NCI-H526 (cell line): ENCODE measurements at places on chromosomes 7 and 10.
A peak's percentile ranks its signal among the peaks of the same experiment; 100 is the strongest.

DNA sequence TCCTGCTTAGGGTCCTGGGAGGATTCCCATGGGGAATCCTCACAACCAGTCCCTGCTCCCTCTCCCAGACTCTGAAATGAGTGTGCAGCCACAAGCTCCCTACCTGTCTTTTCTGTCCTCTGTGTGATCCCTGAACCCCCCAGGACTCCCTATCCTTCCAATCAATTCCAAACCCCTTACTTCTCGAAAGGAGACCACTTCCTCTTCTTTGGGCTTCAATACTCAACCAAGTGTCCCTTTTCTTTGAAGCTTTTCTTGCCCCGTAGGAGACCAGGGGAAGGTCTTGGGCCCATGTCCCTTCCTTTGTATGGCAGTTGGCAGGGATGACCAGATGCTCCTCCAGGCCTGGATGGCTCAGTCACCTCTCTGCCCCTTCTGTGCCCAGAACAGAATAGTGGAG lies 1.7 kb downstream of the AEBP1 start:
- DNase-seq, result no peak

GRCh38 chr10:69958556-69958902 lies 94.1 kb upstream of the MACROH2A2 start:
- no peak for DNase-seq

DNA sequence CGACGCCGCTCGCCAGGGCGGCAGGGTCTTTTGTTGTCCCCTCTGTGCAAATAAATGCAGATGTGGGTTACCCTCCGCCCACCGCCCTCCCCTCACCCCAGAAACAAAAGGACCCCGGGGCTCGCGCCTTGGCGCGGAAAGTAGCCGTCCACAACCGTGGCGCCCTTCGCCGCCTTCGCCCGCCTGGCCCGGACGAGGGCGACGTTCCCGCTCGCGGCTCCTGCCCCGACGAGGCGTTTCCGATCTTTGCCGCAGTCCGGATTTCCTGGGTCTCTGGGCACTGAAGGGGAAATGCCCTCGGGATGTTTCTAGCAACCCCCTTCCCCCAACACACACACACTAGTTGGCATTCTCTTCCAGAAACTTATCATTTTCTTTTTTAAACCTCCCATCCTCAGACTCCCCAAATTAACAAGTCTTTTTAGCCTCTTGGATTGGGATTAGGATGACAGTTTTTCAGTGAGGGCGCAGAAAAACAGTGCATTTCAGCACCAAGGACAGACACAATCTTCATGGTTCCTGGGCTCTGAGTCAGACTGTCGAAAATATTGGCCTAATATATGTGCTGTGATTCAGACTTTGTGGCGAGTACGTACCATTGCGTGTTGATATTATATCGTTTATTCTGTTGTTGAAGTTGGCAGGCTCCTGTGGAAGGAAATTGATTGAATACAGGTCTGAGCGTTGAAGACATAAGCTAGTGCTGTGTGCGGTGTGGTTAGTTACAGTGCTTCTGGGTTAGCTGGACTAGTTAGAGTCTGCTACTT lies 771 bp downstream of the PHYHIPL start:
- DNase-seq, result no peak

- no peak for DNase-seq
Measured at GRCh38 chr10:132347211-132347930, 15.4 kb downstream of the LRRC27 start.

- DNase-seq, result no peak
Measured at GRCh38 chr7:151775547-151776443, 101.1 kb downstream of the PRKAG2 start.

- DNase-seq, result peak; percentile 58
Measured at GRCh38 chr7:12436896-12437535, 33.4 kb upstream of the VWDE start.

GRCh38 chr10:74898201-74898976 lies 72.0 kb downstream of the KAT6B start:
- DNase-seq, result no peak

DNA sequence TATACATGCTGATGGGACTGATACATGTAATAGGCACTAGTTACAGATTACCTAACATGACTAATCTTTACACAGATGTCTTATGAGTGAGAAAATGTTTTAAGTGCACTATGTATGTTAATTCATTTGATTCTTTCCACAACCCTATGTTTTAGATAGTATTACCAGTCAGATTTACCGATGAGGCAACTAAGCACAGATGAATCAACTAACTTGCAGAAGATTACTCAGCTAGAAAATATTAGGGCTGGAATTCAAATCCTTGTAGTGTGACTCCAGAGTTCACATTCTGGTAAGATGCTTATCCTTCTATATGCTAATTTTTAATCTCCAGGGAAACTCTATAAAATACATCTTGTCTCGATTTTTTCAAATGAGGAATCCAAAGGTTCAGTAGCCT lies 964.9 kb downstream of the REEP3 start:
- DNase-seq, result no peak

DNA sequence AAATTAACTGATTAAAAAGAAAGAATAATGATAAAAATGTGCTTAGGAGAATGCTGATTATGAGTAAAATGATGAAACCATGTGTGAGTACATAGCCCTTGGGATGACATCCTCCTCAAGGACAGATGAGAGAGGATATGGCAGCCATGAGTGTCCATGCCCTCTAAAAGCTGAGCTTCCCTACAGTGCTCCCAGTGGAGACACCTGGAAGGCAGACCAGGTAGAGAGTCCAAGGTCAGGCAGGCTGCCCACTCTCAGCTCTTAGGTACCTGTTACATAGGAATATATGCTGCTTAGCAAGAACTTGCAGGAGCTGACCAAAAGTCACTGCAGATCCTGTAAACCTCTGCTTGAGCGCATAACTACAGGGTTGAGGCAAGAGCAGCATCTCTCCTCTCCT lies 169.7 kb upstream of the TMEM229A start:
- DNase-seq, result no peak

DNA sequence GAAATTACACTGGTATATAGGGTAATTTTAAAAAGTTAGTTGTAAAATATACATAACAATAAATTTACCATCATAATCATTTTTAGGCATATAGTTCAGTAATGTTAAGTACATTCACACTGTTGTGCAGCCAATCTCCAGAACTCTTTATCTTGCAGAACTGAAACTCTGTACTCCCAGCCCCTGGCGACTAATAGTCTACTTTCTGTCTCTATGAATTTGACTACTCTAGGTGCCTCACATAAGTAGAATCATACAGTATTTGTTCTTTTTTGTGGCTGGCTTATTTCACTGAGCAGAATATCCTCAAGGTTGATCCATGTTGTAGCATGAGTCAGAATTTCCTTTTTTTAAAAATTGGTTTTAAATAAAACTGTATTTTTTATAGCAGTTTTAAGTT lies 41.4 kb downstream of the NRF1 start:
- no peak for DNase-seq

DNA sequence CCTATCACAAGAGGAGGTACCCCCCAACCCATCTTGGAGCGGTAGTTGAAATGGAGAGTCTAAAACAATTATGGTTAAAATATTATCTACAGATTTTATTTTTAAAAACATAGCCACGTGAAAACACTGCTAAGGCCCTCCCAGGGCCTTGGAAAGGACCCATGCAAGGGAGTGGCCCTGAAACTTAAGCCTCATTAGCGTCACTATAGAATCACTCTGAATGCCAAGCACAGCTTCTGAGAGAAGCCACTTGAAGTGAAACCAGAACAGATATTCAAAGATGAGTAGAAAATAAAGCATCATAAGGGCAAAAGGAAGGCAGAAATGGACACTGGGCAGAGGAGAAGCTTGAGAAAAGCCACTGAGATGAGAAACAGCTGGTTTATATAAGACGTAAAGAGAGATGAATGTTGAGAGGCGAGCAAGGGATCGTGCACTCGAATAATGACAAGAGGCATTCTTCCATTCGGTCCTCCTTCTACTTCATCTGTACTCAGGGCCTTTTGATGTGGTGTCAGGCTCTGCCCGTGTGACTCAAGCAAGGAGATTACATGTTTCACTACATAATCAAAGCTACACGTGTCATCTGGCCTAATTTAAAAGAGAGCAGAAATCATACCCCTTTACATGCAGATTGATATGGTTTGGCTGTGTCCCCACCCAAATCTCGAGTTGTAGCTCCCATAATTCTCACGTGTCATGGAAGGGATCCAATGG lies 33.4 kb upstream of the SLC39A12 start:
- no peak for DNase-seq

DNA sequence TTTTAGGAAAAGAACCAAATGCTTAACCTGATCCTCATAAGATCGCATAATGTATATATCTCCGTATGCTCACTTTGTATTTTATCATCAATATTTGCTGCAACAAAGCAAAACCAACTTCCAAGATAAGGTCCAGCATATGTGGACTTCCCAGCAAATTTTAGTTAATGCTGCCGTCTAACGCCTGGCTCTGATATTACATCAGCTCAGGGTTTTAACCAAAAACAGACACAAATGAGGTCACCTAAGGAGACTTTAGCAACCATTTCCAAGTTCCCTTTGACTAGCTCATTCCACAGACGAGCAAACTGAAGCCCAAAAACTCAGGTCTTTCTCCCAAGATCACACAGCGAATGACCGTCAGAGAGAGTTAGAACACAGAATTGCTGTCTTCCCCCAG lies 59.4 kb upstream of the UCN3 start:
- no peak for DNase-seq

DNA sequence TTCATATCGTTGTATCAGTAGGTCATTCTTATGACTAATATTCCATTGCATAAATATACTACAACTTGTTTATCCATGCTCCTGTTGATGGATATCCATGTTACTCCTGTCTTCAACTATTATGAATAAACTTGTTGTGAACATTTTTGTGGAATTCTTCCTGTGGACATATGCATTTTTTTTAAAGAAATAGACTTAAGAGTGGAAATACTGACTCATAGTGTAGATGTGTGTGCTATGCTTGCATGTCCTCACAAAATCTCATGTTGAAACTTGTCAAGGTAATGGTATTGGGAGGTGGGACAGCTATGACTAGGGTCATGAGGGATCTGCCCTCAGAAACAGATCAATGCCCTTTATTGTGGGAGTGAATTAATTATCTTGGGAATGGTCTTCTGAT lies 240.5 kb upstream of the PRSS58 start:
- DNase-seq, result no peak
